ENCODE measurements at places on chromosomes 4 and X. TPM values are rescaled to one million over a fixed set of nuclear protein-coding genes. Genes with fewer than 3 reads are reported as not detected.

The RAB9B gene
- 6.8 TPM for total RNA-seq

DNA sequence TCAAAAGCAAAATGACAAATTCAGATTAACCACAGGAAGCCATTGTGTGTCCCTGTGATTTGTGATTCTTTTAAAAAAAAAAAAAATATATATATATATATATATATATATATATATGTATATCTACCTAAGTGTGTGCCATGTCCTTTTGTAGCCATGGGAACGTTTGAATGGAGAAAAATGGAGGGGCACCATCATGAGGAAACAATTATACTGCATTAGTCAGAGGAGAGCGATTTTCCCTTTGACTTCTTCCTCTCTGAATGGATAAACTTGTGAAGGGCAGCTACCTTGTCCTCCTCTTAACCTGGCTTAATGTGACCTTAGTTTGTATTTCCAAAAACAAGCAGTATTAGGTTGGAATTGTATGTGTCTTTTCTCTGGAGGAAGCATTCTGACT is 23.3 kb upstream of the CBLL2 start:
- DNase-seq: no peak
- H3K27me3 ChIP-seq: no peaks in the 10 kb centered on the region
- H3K4me3 ChIP-seq: no peak overlapping the region
- no peaks in the 10 kb centered on the region for H3K4me1 ChIP-seq
- no peaks in the 10 kb centered on the region for H3K36me3 ChIP-seq
- no peak overlapping the region for H3K27ac ChIP-seq

DNA sequence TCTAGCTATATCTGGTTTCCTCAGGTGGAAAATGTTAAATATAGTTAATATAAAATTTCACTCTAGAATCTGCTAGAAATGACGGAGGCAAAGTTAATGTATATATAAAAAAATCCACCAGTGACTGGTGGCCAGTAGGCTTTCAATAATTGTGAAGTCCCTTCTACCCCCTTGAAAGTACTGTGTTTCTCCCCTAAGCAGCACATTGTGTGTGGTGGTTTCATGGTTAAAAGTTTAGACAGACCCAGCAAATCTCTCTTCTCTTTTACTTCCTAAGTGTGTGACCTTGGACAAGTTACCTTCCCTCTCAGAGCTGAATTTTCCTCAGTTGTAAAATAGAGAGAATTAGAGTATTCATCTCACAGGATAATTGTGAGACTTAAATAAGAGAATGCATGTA is 600 bp upstream of the HEPH start:
- no peak overlapping the region for H3K27ac ChIP-seq
- DNase-seq: no peak
- no peaks in the 10 kb centered on the region for H3K27me3 ChIP-seq
- H3K36me3 ChIP-seq: no peaks in the 10 kb centered on the region
- H3K4me3 ChIP-seq: peak overlapping the region; percentile 76
- H3K4me1 ChIP-seq: no peaks in the 10 kb centered on the region

The MAP9 gene
- 22.5 TPM for total RNA-seq

DNA sequence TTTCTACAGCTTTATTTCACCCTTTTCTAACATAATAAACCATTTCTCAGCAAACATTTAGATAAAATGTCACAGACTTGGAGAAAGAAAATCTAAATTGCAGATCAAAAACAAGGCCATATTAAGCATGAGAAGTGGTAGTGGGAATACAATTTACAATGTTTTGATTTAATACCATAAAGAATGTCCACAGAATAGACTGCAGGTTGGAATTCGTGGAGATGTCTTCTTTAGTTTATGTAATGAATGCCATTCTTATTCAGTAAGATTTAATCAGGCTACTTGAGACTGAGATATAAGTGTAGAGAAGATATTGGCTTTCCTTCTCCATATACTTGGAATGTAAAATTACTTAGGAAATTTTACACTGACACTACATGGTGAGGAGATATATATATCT is 91.9 kb upstream of the ZFP42 start:
- H3K4me1 ChIP-seq: peaks cover 9% of the 10 kb centered on the region
- no peak overlapping the region for H3K27ac ChIP-seq

DNA sequence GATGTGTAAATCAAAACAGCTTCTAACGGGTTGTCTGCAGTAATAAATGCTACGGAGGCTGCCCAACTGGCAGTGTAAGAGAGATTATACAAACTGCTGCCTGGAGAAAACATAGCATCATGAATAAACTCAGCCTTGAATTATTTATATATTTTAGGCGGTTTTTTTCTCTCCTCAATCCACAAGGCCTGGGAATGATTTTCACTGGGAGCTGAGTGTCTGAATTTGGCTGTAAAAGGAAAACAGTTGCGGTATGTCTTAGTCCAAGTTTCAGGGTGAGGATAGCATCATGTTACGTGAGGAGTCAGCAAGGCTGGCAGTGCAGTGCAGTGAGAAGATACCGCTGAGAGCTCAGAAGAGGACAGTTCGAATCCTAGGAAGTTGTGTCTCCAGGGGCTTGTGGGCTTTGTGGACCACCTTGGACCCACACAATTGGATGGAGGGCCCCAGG is 291.5 kb upstream of the BOD1L1 start:
- H3K27ac ChIP-seq: no peak overlapping the region
- H3K4me3 ChIP-seq: no peak overlapping the region

The MFAP3L gene
- total RNA-seq: 11.4 TPM

DNA sequence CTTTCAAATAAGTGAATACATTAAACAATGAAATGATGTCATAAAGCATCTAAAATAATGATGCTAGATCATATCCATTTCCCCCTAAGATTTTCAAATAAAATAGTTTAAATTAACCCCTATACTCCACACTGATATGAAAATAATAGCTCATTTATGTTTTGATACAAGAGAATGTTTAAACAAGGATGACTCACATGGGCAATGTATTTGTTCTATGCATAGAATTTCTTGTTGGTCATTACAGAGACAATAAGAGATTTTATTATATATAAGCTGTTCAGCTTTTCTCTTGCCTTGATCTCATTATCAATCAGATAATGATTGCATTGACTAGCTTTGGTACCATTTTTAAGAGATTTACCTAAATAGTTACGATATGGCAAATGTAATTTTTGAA is 411.7 kb downstream of the ARHGAP24 start:
- H3K36me3 ChIP-seq: no peaks in the 10 kb centered on the region
- H3K27ac ChIP-seq: no peak overlapping the region
- H3K4me3 ChIP-seq: no peak overlapping the region

The PRSS12 gene
- total RNA-seq: 0.27 TPM

DNA sequence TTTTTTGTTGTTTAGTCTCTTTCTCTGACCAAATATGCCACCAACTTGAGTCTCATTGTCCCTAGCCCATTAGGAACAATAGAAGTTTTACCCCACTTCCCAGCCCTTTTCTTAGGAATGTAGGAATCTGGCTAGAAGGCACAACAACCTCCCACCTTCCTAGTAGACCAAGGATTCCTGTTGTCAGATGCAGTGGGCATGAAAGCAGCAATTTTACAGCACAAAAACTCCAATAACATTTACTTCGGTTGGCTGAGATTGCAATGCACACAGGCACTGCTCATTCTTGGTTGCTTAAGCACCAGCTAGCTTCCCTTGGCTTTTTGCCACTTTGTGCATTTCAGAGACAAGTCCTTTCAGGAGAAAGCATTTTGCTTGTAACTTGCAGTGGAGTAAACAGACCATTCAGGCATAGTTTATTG is 312.8 kb downstream of the TENM3 start:
- no peak for DNase-seq
- H3K36me3 ChIP-seq: no peaks in the 10 kb centered on the region
- no peak overlapping the region for H3K4me3 ChIP-seq
- H3K27ac ChIP-seq: no peak overlapping the region
- no peaks in the 10 kb centered on the region for H3K27me3 ChIP-seq

- no peaks in the 10 kb centered on the region for H3K27me3 ChIP-seq
- no peak overlapping the region for H3K4me3 ChIP-seq
- no peak for DNase-seq
- no peak overlapping the region for H3K27ac ChIP-seq
- no peaks in the 10 kb centered on the region for H3K4me1 ChIP-seq
These were observed 64.8 kb upstream of the RBPJ start for GRCh38 chr4:26255989-26256388.

Data from thoracic aorta (tissue), 2 donors.